ENCODE measurements at places on chromosomes 2 and 18.

- DNase-seq: no peak
Measured at GRCh38 chr2:17057109-17058017, 391.7 kb upstream of the CYRIA start.

GRCh38 chr2:68709421-68709911 lies 25.1 kb upstream of the ARHGAP25 start:
- DNase-seq: peak; percentile 45

GRCh38 chr2:70328921-70329561 lies 27.2 kb upstream of the FAM136A start:
- peak; percentile 73 for DNase-seq

GRCh38 chr2:153109793-153110192 lies 368.8 kb downstream of the RPRM start:
- no peak for DNase-seq

DNA sequence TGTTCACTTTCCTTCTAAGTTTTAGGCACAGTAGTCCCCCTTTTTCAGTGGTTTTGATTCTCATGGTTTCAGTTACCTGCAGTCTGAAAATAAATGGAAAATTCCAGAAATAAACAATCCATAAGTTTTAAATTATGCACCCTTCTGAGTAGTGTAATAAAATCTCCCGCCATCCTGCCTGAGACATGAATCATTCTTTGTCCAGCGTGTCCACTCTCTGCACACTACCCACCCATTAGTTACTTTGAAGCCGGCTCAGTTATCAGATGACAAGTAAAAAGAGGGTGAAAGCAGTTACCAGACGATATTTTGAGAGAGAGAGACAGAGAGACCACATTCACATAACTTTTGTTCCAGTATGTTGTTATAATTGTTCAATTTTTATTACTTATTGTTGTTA lies 400.5 kb downstream of the TMX3 start:
- no peak for DNase-seq

Measured in Caki2 (cell line).